ENCODE measurements at places on chromosomes 3 and 15.

DNA sequence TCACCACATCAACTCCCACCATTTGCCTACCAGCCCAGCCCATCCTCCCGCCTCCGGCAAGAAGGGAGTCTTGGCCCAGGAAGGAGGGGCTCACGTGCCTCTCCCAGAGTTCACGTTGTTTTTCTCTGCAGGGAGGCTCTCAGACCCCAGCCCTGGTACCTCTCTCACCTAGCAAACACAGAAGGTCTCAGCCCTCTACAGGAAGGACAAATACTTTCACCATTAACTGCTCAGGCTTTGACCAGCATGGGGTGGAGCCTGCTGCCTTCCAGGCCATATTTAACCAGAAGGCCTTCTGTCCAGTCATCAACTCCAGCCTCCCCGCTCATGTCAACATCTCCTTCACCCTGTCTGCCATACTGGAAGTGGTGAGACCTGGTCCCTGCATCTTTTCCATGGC, 19.0 kb upstream of the HTR3E start:
- DNase-seq: no peak

- no peak for DNase-seq
These were observed 45.5 kb downstream of the CTNNB1 start for GRCh38 chr3:41244620-41245336.

DNA sequence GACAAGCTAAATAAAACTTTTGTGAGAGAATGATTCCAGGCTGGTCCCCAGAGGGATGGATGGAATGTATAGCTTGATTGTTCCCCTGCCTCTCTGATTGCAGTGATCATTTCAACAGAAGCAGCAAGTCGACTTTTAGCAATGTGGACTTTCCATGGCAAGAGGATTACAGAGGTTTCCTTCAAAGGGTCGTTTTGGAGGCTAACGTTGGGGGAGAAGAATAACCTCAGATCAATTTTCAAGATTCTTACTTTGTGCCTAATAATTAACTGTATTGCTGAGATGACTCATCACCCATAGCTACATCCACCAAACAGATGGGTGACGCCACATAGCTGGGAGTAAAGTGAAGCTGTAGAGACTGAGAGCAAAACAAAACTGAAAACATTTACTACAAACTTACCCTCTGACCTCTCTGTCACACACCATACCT, 79.9 kb downstream of the GTPBP8 start:
- DNase-seq: no peak

- DNase-seq: no peak
These were observed 38.5 kb downstream of the EXOG start for GRCh38 chr3:38534604-38535003.

- no peak for DNase-seq
These were observed 187.5 kb downstream of the MEGF11 start for GRCh38 chr15:66066005-66066404.

GRCh38 chr3:141087778-141088130, 36.6 kb downstream of the SPSB4 start:
- no peak for DNase-seq

GRCh38 chr15:45664451-45664850, 29.6 kb downstream of the SQOR start:
- DNase-seq: no peak

- DNase-seq: no peak
These were observed 162.1 kb upstream of the NANOGP8 start for GRCh38 chr15:35247150-35247549.
